ENCODE measurements at places on chromosomes 1 and 21.
A peak's percentile ranks its signal among the peaks of the same experiment; 100 is the strongest.

- no peak for DNase-seq
These were observed 12.5 kb downstream of the H6PD start for GRCh38 chr1:9246841-9247785.

DNA sequence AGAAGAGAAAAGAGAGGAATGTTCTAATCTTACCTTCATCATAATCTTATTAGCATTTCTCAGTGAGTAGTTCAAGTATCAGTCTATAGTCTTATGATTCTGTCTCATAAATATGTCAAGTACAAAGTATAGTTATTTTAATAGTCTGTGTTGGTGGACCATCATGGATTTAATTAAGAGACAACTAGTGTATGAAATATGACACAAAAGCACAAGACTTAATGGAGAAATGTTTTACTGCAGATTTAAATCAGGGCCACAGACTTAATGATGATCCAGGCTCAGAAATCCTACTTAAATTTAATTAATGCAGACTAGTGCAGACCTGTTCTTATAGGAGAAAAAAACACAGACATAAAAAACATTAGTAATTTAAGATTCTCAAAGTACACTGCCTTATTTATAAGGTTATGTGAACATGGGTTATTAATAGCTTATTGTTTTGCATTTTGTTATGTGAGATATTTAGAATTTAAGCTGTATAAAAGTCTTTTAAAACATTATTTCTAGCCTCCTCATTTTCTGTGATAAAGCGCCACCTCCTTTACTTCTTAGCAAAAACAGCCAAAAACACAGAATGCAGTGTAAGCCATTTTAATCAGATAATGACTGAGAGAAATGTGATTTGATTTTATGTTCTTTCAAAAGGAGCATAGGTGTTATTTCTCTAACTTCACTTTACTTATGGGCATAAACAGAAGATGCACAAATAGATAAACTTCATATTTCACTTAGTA is 255.0 kb upstream of the SNX7 start:
- no peak for DNase-seq

GRCh38 chr1:23810818-23811540 is 10.4 kb upstream of the GALE start:
- peak; percentile 80 for DNase-seq

DNA sequence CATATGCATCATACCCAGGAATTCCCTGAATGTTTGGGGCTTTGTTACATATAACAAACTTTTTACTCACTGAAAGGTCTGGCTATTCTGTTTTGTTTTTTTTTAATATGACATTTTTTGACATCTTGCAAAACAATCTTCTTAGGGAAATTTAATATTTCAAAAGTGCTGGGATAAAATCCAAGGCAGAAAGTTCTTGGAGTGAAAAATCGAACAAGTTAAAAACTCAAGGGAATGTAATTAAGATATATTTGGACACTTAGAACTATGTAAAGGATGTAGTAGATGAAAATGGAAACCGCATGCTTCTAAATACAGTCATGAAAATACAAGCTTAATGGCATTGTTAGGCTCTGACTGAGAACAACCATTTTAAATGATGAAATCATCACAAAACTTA is 8.6 kb downstream of the CHODL start:
- DNase-seq = no peak

- peak; percentile 9 for DNase-seq
These were observed 579 bp downstream of the SH3BP5L start for GRCh38 chr1:248825136-248825535.

DNA sequence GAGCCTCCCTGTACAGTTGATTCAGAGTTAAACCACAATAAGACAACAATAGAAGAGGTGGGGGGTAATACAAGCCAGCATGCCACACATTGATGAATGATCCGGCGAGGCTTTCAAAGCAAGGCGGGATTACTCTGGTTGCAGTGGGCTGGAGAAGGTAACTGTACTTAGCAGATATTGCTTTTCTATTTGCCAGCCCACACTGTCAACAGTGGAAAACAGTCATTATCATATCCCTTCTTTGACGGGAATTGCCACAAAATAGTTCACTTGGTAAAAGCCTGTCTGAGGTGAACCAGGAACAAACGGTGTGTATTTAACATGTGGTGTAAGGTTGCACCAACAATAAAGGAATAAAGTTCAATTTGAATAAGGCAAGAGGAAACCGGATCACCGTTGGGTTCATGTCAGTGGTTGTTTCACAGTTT is 5.8 kb upstream of the KCNJ15 start:
- no peak for DNase-seq

DNA sequence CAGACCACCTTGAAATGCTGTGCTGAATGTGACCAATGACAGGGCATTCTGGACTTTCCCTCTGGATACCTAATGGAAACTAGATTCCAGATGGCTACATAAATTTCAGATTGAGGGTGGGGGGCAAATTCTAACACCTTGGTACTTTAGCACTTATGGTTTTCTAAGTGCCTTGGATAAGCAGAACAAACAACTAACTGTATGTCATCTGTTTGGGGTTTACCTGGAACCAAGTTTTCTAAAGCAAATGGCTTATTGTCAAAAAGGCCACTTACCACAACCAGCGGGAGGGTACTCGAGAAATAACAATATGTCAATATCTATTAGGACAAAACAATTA is 39.1 kb downstream of the GPR3 start:
- no peak for DNase-seq

GRCh38 chr1:67675800-67676199 is 9.2 kb upstream of the GADD45A start:
- no peak for DNase-seq

- no peak for DNase-seq
These were observed 4.6 kb downstream of the COL18A1 start for GRCh38 chr21:45409466-45410150.

GRCh38 chr1:64865105-64865757 is 101.1 kb downstream of the JAK1 start:
- no peak for DNase-seq

DNA sequence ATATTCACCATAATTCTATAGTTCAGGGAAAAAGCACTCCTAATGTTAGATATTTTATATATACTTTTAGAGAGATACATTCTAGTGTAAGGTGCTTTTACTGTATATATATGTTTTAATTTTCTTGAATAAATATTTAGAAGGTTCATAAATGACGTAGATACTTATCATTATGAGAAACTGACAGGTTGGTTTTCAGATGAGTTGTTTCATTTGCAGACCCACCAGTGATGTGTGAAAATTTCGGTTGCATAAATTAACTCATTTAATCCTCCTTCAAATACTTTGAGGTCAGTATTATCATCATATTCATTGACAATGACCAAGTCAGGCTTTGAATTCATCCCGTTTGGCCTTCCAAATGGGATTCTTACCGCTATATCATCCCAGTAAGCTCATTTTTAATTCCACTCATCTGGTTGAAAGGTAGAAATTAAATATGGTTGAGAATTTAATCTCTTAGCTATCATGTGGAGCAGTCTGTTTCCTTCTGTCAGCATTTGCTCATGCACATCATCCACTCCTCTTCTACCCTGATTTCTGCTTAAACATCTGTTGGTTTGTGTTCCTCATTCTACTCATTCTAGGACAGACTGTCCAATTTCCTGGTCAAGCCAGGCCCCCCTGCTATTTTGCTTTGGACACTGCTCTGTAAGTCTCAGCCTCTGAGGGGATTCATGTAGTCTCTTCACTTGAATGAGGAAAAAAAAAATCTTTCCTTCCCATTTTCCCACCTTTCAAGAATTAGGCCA is 1156.6 kb downstream of the PLA2G4A start:
- DNase-seq = no peak

GRCh38 chr1:185014941-185015340 is 30.4 kb upstream of the RNF2 start:
- DNase-seq = no peak

DNA sequence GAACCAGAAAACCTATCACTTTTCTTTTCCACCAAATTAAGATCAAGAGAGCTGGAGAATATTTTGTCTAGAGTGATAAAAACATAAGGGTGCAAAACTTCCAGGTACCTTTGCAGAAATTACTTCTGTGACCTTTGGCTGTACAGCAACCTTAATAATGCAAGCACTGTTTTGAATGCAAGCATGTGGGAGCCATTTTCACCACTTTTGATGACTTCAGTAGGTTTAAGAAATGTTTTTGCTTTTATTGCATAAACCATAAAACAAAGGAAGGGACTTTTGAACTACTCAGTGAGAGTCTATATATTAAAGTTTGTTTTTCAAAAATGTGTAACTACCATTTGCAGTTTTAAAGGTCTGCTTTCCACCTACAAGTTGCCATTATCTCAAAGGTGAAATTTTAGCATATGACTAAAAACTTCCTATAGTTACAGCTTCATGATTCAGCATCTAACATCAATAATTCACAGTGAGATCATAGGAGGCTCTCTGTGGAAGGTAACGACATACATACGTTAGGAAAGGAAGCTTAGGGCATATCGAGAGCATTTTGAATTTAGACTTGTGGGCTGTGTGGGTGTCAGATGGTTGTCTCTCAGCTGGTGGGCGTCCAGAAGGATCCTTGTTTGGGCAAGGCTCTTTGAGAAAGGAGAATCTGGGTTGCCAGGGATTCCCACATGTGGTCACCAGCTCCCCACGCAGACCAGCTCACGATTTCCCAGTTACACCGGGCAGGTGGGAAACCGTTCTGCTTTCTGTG is 1.1 kb upstream of the GADD45A start:
- peak; percentile 65 for DNase-seq

- peak; percentile 59 for DNase-seq
These were observed 531 bp upstream of the HMGN2 start for GRCh38 chr1:26471498-26472319.

GRCh38 chr1:65830306-65830705 is 37.6 kb downstream of the PDE4B start:
- DNase-seq = no peak

DNA sequence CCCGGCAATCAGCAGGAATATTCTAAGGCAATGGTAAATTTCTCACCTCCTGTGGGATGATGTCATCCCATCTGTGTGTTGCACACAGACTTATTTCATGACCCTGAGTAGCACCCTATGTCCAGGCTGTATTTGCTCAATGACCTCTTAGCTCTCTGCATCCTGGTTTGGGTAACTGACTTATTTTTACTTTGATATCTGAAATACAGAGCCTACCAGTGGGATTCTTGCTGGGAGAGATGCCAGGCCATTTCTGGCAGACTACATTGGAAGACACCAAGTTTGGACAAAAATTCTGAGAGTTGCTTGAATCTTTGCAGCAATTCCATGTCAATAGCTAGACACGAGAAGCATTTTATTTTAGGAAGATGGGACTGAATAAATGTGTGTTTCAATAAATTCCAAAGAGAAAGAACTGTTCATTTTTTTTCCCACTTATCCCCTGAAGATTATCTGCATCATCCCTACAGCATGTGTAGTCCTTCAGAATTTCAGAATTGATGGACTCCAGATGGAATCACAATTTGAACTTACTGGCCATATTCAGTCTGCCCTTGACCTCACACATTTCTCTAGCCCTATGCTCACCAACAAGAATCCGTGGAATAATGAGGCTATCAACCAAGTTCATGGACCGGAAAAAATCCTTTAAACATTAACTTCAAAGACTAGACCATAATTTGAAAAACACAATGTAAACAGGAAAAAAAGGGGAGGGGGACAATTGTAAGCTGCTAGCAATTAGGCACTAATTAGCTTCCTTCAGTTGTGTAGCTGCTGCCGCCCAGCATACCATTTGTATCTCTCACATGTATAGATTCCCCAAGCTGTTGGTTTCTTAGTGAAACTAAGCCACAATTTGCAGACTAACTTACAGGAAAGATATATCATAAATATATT is 226.5 kb downstream of the HMCN1 start:
- DNase-seq = no peak

DNA sequence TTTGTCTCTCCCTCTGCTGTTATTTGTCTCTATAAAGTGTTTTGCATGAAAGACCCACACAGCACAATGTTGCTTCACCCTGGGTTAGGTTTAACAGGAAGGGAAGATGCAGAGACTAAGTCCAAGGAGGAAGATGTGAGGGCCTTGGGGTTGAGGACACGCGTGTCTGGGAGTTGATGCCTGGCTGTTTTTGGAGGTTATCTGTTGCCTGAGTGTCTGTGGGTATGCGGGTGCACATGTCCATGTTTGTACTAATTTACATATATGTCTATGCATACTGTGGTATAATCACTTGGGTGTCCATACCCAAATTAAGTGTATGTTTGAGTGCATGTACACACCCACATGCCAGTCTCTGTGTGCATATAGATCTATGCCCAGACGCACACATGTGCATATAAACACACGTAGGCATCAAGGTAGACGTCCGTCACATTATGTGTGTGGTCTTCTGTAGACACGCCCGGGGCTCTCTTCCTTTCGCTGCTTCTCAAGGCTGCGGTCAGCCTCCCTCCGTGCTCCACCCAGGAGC is 962 bp upstream of the MAN1C1 start:
- DNase-seq = no peak

DNA sequence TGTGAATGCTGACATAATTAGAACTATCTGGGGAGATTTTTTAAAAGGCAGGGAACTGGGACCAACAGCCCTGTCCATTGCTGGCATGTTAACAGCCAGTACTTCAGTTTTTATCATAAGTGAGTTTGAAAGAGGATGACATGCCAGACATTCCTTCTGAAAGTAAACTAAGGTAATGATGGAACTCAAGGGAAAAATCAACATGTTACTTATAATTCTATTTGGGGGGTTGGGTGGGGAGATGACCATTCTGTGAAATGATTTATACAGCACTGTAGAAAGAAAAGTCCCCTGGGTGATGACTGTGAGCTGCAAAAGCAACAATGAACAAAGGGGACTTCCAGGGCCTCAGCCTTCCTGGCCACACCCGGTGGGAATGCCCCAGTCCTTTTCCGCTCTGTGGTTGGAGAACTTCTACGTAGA is 5.4 kb upstream of the LAMC2 start:
- peak; percentile 94 for DNase-seq

DNA sequence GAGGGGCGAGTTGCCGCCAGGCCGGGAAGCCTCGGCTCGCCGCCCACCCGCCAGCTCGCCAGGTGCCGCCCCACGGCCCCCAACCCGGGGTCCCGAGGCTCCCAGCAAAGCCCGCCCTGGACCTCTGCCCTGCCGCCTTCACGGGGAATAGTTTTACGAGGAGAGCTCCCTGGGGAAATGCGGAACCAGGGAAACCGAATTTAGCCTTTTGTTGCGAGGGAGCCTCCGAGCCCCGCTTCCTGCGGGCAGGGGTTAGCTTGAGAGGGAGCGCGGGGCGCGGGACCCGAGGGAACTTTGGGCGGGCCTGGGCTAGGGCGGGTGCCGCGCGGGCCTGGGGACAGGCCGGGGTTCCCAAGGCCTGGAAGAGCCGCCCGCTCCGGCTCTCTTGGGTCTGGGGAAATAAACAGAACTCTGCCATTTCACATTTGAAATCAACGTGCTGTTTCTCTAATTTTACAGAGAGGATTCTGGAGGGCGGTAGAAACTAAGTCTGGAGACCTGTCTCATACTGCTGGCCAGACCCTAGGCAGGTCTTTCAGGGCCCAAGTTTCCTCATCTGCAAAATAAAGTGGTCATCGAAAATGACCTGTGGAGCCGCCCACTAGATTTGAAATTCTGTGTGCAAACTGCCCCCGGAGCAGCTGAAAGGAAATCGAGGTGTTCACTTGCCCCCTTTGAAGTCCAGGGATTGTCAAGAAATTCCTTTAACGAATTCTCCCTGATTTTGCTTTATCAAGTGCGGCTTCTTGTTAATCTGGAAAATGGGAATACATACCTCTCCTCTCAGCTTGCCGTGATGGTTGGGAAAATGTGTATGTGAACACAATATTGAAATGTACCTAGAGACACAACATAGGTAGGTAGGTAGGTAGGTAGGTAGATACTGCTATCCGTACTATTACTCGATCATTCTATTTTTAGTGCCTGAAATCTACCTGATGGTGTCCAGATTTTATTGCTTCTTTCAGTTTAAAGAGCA is 749 bp upstream of the GLUL start:
- peak; percentile 41 for DNase-seq

GRCh38 chr1:207004931-207005830 is 27.4 kb downstream of the C1orf116 start:
- peak; percentile 70 for DNase-seq
